Head of caudate nucleus (tissue), 42 donors: ENCODE measurements at places on chromosomes 13 and 19.

DNA sequence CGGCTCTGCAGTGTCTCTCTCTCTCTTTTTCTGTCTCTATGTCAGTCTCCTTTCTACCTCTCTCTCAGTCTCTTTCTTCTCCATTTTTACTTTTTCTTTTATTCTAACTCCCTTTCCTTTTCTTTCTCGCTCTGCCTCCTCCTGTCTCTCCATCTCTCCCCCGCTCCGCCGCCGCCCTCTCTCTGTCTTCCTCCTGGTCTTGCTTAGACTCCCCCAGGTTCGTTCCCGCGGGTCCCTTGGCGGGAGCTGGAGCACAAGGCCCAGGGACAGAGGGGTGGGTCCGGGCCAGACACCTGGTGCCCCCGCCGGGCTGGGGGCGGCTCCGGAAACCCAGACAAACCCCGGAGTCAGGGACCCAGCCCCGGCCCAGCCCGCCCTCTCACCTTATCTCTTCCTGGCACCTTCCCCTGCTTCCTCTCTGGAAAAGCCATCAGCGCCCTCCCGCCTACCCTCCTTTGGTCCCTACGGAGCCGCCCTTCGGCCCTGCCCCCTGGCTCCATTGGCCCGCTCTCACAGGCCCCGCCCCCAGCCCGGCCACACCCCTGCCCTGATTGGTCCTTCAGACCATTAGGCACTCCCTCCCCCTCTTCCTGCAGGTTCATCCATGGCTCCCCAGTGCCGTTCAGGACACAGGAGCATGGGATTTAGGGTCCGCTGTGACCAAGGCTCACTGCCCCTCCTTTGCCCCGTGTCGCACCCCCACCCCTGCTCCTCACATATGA, 15.4 kb upstream of the NOP53 start:
- DNase-seq, result peak; percentile 82

- DNase-seq, result no peak
Observed at GRCh38 chr19:38402623-38402966, 298 bp upstream of the FAM98C start.

- DNase-seq, result no peak
Observed at GRCh38 chr13:111165241-111166010, 50.3 kb downstream of the ARHGEF7 start.

GRCh38 chr13:110554227-110554836, 7.2 kb downstream of the RAB20 start:
- no peak for DNase-seq

DNA sequence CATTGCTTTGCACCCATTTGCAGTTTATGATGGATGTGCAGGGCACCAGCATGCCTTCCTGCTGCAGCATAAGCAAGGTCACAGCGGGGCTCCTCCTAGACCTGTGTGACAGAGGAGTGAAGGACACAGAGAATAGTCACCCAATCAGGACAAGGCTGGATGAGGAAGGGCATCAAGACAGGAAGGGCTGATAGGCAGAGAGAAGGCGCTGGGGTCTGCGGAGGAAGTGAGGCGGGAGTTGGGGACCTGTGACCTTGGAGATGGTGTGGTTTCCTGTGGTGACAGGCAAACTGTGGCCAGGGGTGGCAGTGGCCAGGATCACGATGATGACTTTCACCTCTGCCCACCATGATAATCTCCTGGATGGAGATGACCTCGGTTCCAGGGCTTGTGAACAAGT, 16.4 kb upstream of the KCTD15 start:
- DNase-seq, result no peak

DNA sequence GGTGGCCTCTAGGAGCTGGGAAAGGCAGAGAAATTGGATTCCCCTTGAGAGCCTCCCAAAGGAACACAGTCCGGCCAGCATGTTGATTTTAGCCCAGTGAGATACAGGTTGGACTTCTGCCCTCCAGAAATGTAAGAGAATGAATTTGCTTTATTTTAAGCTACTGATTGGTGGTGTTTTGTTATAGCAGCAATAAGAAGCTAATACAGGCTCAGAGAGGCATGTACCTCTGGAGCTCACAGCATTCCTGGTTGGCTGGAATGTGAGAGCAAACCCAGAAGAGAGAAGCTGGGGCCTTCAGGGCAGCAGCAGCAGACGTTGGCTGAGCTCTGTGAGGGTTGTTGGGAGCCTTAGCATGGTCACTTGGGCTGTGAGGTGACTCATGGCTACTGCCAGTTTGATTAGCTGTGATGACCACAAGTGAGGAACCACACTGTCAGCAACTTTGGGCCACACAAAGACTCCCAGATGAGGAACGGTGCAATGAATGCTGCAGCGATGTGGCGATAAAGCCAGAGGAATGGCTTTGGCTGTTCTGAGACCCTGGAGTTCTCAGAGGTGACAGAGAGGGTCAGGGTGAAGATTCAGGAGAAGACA, 80.1 kb downstream of the CYSLTR2 start:
- no peak for DNase-seq

DNA sequence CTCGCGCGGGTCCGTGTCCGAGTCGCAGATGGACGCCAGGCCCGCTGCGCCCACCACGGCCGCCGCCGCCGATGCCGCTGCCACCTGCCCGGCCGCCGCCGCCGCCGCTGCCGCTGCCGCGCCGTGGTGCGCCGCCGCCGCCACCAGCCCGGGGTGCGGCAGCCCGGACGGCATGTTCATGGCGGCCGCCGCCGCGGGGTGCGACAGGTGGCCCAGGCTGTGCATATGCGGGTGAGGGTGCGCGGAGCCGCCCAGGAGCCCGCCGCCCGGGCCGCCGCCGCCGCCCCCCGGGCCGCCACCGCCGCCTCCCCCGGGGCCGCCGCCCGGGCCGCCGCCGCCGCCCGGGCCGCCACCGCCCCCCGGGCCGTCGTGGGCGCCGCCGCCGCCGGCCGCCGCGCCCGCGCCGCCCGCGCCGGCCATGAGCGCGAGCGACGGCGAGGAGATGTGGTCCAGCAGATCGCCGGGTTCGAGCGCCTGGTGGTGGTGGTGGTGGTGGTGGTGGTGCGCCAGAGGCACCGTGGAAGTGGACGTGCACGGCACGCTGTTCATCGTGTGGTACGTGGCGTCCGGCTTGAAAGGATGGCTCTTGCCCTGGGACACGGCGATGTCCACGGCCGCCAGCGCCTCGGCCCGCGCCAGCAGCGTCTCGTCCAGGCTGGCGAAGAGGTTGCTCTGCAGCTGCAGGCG, 1.3 kb downstream of the POU4F1 start:
- DNase-seq, result no peak

DNA sequence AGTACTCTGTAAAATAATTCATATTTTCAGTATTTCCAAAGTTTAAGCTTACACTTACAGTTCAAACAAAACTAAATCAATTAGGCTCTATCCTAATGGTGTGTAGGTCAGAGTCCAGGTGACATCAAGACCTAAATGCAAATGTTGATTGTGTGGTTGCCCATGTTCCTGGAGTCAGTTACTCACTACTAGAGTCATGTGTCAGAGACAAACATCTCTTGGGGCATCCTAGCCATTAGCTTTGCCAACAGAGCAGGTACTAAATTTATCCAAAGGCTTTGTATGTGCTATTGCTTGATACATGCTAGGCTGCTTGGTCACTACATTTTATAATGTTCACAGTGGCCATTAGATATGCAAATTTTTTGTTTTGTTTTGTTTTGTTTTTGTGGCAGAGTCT, 11.7 kb downstream of the SPRY2 start:
- DNase-seq, result no peak

DNA sequence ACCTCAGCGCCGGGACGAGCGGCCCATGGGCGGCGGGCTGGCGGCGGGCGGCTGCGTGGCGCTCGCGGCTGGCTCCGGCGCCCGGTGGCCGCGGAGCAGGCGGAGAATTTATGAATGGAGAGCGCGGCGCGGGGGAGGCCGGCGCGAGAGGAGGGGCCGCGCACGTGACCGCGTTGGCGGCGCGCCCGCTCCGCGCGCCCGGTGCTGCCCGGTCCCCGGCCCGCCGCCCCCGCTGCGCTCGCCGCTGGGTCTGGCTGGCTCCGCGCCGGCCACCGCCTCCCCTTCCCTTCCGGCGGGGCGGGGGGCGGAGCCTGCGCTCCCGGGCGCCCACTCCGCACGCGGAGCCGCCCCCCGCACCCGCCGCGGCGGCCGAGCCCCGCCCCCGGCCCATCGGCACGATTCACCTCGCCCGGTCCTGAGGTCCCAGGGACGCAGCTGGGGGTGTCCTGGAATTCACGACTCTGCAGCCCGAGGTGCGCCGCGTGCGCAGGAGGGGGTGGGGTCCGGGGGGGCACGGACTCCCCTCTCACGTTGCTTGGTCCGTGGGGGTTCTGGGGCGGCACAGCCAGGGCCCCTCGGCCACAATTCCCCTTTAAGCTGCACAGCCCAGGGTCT, at the start of gene CBARP:
Gene CBARP, minus strand, starts transcription at position 252 of the 615 bp plus-strand sequence. CDS start 1,905 bp downstream, outside the sequence.
- DNase-seq, result peak; percentile 66

DNA sequence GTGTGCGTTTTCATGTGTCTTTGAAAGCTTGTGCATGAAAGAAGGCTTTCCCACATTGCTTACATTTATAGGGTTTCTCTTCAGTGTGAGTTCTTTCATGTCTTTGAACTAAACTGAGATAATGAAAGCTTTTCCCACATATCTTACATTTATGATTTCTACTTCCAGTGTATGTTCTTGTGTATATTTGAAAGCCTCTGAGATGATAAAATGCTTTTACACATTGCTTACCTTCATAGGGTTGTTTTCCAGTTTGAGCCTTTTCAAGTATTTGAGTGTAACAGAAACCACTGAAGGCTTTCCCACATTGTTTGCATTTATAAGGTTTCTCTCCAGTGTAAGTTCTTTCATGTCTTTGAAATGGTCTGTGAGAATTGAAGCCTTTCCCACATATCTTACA, 9.8 kb upstream of the ZNF441 start:
- DNase-seq, result no peak

DNA sequence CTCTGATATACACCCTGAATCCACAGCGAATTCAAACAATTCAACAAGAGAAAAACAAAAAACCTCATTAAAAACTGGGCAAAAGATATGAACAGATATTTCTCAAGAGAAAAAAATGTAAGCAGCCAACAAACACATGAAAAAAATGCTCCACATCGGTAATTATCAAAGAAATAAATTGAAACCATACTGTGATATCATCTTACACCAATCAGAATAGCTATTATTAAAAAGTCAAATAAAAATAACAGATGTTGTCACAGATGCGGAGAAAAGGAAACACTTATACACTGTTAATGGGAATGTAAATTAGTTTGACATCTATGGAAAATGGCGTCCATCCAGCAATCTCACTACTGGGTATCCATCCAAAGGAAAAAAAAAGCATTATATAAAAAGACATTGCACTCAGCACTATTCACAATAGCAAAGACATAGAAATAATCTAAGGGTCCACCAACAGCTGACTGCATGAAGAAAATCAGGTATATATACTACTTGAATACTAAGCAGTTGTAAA, 1495.0 kb upstream of the PCDH20 start:
- DNase-seq, result no peak

DNA sequence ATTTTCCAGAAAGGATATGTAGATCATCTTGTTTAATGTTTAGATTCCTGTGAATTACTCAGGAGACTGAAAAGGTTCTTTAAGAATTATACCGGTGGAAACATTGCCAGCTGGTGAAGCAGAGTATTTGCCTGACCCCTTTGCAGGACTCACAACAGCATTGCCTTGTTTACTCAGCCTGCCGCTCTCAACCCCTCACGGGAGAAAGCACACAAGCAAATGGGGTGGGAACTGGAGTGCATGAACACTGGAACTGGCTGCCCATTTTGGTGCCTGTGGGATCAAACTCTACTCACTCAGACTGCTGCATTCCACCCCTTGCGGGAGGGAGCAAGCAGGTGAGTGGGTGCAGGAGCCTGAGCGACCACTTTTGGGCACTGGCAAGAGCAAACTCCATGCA, 804.7 kb upstream of the SLITRK1 start:
- DNase-seq, result no peak

GRCh38 chr13:104553186-104553585, 1487.0 kb upstream of the SLC10A2 start:
- DNase-seq, result no peak

- no peak for DNase-seq
Observed at GRCh38 chr13:29861694-29862110, 11.3 kb upstream of the UBL3 start.

DNA sequence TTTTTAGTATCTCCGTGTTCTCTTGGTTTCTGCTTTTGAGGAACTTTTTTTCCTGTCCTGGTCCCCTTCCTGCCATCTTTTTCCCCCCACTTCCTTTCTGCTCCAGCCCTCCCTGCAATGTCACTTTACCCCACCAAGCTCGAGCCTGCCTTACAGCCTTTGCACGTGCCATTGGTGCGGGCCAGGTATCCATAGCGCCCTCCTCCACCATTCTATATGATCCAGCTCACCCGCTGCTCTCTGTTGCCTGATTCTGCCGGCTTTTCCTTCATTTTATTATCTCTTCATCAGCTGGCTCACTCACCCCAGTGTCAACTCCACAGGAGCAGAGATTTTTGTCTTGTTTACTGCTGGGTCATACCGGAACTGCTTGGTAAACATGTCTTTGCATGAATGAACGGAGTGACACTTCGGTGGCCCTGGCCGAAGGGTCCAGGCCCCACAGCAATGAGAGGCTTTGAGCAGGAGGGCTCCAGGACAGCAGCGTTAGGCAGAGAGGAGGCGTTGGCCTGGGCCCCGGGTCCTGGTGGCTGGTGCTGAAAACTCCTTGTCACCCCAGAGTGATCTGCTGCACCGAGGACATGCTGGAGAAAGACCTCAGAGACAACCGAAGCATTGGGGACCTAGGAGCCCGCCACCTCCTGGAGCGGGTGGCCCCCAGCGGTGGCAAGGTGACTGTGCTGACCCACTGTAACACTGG, 1.2 kb downstream of the MRI1 start:
- DNase-seq, result no peak

DNA sequence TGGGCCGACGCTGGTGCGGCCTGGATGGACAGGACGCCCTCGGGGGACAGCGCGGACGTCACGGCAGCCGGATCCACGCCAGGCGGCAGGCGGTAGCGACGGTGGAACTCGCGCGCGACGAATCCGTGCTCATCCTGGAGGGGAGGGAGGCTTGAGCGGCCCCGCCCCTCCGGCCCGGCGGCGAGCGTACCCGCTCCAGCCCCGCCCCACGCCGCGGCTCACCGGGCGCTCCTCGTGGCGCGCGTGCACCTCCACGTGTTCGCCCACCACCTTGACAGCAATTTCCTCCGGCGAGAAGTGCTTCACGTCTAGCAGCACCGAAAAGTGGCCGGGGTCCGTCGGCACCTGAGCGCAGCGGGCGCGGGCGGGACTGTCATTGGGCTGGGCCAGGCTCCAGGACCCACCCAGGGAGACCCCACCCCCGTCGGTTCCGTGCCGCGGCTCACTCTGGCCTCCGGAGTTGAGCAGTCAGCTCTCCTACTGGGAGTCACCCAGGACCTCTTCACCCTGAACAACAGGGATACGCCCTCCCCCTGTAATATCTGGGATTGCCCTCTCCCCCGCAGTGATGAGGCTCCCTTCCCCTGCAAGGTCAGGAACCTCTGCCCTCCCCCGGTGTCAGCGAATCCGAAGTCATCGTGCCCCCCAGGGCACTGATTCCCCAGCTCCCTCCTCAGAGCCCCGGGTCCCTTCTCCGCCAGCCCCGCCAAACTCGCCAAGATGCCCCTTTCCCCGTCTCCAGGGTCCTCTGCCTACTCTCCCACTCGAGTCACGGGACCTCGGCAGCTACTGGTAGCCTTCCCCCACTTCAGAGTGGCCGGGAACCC, 1.1 kb downstream of the HSPB6 start:
- DNase-seq, result no peak
